ENCODE measurements at places on chromosomes 7 and 10.

- no peak for DNase-seq
Measured at GRCh38 chr10:15548331-15548730, 171.4 kb downstream of the ITGA8 start.

GRCh38 chr7:105602325-105603305 is 21.3 kb upstream of the EFCAB10 start:
- no peak for DNase-seq

DNA sequence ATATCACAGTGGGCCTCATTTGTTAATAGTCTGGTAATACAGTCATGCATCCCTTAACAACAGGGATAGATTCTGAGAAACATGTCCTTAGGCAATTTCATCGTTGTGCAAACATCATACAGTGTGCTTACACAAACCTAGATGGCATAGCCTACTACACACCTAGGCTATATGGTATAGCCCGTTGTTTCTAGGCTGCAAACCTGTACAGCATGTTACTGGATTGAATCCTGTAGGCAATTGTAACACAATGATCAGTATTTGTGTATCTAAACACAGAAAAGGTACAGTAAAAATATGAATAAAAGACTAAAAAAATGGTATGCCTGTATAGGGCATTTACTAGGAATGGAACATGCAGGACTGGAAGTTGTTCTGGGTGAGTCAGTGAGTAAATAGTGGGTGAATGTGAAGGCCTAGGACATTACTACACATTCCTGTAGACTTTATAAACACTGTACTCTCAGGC is 12.0 kb upstream of the RHOBTB1 start:
- DNase-seq: no peak

GRCh38 chr10:70668454-70668970 is 3.8 kb upstream of the ADAMTS14 start:
- DNase-seq: no peak

- no peak for DNase-seq
Measured at GRCh38 chr10:35372329-35372728, 36.0 kb downstream of the CCNY start.
